ENCODE measurements at places on chromosomes 1 and 21.
A peak's percentile ranks its signal among the peaks of the same experiment; 100 is the strongest.

- DNase-seq, result no peak
These were observed 368.6 kb upstream of the NEGR1 start for GRCh38 chr1:72650843-72651435.

DNA sequence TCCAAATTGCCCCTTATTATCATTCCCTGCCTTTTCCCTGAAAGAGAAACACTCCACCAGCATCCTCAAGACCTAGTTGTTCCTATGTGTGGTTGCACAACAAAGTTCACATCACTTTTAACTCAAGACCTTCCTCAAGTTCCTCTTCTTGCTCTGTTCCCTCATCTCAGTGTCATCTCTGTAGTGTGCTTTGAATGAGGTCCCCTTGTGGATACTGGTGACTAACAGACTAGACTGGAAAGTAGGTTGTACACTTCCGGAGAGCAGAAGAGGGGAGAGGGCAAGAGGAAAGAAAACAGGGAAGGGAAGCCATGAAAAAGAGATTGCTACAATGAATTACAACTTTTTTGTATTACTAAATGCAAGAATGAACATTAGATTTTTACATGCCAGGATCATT, 853.8 kb downstream of the USP25 start:
- no peak for DNase-seq

DNA sequence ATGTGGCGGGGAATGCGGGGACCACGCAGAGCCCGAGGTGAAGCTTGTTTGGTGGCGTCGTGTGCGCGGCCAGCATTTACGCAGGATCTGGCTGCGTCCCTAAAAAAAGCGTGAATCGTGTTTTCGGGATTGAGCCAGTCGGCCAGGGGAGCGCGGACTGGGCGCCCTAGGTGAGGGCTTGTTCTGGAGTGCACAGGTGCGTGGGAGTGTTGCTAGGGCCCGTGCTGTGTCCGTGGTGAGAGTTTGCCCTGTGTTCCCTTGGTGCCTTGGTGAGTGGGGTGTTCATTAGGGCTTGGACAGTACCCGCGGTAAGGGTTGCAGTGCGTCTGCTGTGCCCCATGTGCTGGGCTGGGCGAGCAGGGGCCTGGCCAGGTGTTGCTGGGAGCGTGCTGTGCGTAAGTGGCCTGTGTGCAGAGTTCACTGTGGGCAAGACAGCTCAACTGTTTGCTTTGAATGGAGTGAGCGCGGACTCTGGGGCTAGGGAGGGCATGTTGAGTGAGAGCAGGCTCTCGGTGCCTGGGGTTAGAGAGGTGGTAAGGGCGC, 673 bp downstream of the CD46 start:
- DNase-seq, result peak; percentile 71

- no peak for DNase-seq
These were observed 5.6 kb upstream of the RGS4 start for GRCh38 chr1:163063610-163064009.

DNA sequence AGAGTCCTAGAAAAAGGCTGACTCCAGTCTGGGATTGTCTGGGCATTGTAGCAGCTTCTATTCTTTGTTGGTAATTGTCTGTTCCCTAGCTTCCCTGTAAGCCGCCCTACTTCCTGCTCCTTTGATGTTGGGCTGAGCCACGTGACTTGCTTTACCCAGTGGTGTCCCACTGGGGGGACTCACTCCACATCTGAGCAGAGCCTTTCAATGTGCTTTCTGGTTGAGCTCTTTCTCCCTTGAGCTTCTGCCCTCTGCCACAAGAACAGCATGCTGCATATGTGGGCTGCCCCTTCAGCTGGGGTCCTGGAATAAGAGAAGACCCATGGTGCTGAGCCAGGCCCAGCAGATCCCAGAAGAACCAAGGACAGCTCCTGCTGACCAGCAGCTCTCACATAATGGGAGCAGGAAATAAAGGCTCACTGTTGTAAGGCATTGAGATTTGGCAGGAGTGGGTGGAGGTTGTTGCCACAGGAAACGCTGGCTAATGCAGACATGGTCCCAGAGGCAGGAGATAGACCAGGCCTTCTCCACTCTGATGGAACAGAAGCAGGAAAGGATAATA, 276.3 kb upstream of the GJB5 start:
- no peak for DNase-seq

DNA sequence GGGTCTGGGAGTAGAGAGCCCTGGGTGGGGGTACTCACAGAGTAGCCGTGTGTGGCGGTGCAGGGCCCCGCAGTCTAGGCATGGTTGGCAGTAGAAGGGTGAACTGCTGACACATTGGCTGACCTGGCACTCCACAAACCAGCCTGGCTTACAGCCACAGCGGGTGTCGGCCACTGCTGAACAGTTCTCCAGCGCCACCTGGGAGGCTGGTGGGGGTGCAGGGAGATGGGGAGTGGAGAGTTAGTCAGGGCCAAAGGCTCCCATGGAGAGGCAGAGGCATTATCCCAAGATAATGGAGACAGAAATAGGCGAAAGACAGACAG, 1.5 kb downstream of the TNFRSF25 start:
- no peak for DNase-seq

DNA sequence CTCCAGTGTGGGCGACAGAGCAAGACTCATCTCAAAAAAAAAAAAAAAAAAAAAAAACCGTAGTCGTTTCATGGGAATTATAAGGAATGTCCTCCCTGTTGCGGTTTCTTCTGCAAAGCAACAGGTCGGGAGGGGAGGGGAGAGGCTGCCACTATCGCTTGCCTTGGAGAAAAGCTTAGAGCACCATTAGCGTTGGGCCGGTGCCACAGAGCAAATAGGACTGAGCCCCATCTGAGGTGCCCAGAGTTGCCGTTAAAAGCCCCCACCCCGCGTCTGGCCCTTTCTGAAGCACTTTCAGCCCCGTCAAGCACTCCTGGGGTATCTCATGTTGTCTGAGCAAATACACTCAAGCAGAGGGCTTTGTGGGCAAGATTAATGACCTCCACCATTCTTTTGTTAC, 2.2 kb downstream of the RIPPLY3 start:
- no peak for DNase-seq

DNA sequence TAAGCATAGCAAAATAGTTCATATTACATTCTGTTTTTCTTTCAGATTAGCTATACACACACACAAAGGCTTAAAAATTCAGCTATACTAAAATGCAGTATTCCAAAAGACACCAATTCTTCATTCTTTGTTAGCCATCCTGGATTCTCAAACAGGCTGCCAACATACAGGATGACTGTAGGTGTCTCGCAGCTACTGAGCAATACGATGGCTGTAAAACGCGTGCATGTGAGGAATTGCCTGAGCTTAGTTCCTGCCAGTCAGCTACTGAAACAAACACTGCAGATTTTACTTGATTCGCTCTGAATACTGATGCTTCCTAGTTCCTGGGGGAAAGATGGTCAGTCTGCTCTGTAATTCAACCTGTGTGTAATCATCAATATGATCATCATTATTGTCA, 24.7 kb upstream of the HMGN1 start:
- peak; percentile 31 for DNase-seq

GRCh38 chr1:207858281-207858680, 52.6 kb downstream of the CD34 start:
- DNase-seq, result no peak

- DNase-seq, result peak; percentile 77
These were observed 3.5 kb upstream of the PIGV start for GRCh38 chr1:26784023-26784871.

- no peak for DNase-seq
These were observed 626.7 kb upstream of the ADGRL2 start for GRCh38 chr1:81174052-81174451.

- no peak for DNase-seq
These were observed 332.4 kb upstream of the ZP4 start for GRCh38 chr1:238223076-238223640.
